Kidney glomerular epithelial cell (primary cell): ENCODE measurements at places on chromosomes 4 and X.

DNA sequence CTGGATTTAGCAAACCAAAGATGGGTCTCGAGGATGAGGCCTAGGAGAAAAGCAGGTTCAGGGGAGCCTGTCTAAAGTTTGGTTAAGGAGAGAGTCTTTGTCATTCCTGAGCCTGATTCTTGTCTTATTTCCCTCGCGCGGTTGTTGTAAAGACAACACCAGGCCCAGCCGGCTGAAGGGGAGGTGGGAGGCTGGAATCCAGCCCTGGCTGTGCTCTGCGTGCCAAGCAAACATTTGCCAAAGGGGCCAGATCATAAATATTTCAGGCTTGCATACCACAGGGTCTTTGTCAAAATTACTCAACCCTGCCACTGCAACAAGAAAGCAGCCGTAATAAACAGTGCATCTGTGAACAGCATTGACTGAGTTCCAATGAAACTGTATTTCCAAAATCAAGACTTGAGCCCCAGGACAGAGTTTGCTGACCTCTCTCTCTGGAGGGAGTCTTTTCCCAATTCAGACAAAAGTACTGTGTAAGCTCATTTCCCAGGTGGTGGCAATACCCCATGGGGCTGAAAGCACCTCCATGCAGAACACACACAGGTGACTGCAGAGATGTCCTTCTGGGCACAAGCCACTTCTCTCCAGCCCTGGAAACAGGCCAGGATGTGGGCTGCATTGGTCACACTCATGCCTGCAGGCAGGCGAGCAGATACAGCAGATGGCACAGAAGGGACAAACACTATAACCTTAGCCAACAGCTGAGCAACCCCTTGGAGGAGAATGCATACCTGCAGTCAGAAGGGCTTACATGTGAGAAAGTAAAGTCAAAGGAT lies 320.3 kb downstream of the STK32B start:
- peak; percentile 60 for DNase-seq

DNA sequence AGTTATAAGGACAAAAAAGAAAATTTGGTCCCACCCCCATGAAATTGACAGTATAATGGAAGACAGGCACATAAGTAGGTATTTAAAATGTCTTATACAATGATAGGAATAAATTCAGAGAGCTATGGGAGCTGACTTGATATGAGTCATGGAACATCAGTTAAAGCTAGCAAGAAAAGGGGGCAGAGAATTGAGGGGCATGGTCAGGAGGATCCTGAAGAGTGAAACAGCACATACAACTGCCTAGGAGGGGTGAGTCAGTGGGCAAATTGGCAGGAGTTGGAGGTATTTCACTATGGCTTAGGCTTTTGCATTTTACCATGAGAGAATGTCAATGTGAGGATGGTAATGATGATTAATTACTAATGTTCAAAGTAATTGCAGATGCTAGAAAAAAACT lies 95.4 kb upstream of the BANK1 start:
- DNase-seq, result no peak

GRCh38 chr4:120749445-120750151 lies 172.9 kb downstream of the PRDM5 start:
- no peak for DNase-seq

- DNase-seq, result no peak
These were observed 6.0 kb downstream of the HTRA3 start for GRCh38 chr4:8275548-8275910.

DNA sequence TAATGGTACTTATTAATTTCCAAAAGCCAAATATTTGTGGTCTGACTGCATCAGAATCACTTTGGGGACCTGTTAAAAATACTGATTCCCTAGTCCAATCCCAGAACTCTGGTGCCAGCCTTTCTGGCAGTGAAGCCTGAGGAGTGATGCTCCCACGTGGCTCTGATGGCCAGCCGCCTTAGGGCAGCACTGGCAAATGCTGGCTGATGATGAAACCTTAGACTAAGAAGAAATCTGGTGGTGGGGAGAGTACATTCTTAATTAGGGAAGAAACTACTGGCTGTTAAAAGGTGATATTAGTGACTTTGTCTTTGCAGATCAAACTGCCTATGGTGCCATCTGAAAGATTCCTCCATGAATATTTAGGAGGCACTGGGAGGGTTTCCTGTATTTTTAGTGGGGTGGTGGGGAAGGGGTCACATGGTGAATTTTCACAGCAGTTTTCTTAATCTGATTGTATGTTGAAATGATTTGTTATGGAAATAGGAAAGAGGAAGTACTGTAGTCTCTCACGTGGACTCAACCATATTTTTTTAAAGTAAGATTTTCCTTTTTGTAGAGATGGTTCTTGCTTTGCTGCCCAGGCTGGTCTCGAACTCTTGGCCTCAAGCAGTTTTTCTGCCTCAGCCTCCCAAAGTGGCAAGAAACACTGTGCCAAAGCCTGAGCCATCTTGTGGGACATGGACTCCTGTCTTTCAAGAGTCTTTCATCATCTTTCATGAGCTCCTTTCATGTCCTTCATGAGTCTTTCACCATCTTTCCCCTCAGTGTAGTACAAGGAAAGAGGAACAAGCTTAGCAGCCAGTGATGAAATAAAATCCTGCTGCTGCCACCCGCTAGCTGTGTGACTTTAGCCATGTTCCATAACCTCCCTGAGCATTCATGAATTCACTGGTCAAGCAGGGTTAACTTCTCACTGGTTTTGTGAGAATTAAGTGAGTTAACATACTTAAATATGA lies 90.8 kb downstream of the ZNF330 start:
- DNase-seq, result no peak
